Inflammatory macrophage treated with lipopolysaccharide for 4 hours (primary cell): ENCODE measurements at places on chromosomes 11 and 22.

DNA sequence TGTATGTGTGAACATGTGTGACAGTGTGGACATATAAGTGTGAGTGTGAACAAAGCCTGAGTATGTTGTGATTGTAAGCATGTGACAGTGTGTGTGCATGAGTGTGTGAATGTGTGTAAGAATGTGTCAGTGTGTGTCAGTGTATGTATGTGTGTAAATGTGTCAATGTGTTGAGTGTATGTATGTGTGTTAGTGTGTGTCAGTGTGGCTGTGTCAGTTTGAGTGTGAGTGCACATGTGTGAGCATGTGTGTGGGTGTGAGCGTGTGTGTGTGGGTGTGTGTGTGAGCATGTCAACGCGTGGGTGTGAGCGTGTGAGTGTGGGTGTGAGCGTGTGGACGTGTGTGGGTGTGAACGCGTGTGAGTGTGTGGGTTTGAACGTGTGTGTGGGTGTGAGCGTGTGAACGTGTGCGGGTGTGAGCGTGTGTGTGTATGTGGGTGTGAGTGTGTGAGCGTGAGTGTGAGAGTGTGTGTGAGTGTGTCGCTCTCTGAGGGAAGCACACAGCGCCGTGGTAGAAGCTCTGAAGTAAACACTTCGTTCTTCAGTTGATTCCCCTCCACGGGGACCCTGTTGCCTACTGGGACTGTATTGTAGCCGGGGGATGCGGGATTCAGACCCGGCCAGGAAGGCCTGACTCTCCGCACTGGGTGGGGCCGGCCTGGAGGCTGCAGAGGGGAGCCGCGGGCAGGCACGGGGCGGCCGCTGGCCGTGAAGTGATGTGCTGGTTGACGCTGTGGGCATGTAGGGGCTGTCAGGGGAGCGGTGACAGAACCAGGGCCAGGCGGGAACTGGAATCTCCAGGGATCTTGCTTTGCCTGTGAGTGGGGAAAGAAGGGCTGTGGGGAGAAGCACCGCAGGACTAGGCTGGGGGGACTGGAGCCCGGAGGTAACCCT, 21.1 kb downstream of the RPS6KA4 start:
- no peak for DNase-seq

GRCh38 chr11:34977089-34977912, 60.9 kb downstream of the PDHX start:
- peak; percentile 26 for DNase-seq

DNA sequence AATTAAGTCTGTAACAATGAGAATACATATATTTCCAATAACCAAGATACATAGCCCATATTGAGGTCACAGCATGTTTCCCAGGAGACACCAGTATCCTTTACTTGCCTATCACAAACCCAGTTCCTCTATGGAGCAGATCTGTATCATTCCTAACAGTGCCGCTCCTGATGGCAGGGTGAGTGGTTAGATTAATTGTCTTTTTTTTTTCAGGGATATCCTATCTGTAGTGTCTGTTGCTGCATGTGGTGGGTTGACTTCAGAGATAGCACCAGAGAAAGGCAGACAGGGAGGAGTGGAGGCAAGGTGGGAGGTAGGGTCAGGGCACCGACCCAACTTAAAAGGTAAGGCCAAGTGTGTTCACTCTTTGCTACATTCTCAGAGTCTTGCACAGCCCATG, 2.8 kb downstream of the MTNR1B start:
- no peak for DNase-seq

DNA sequence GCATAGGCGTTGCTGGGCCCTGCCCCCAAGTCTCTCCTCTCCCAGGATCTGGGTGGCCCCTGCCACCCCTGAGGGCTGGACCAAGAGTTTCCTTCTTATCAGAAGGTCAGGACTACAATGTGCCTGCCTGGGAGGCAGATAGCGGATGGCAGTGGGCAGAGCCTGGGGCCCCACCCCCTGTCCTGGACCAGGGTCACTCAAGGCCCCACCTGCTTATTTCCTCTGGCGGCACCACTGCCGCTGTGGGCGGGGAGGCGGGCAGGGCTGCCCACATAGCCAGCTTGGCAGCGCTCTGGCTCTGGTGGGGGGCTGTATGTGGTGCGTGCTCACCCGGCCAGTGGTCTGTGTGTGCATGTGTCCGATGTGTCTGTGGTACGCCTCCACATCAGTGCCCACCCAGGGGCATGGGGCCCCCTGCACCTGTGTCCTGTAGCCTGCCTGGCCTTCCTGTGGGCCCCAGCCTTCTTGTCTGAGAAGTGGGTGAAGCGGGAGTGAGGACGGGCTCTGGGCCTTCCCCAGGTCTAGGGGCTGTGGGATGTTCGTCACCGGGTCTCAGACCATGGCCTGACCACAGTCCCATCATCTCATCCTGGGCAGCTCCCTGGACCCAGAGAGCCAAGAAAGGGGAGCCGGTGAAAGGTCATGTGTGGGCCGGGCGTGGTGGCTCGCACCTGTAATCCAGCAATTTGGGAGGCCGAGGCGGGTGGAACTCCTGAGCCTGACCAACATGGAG, 3.0 kb downstream of the GAS2L1 start:
- no peak for DNase-seq

- DNase-seq, result no peak
Observed at GRCh38 chr11:84930863-84931262, 696.3 kb downstream of the DLG2 start.

GRCh38 chr11:64403106-64403505, 44.1 kb downstream of the RPS6KA4 start:
- DNase-seq, result no peak

- DNase-seq, result peak; percentile 82
Observed at GRCh38 chr22:19986410-19987341, 29.9 kb downstream of the ARVCF start.

GRCh38 chr11:57653163-57653562, 3.5 kb upstream of the YPEL4 start:
- no peak for DNase-seq

GRCh38 chr11:60818057-60818456, 23.9 kb upstream of the CCDC86 start:
- DNase-seq, result no peak

DNA sequence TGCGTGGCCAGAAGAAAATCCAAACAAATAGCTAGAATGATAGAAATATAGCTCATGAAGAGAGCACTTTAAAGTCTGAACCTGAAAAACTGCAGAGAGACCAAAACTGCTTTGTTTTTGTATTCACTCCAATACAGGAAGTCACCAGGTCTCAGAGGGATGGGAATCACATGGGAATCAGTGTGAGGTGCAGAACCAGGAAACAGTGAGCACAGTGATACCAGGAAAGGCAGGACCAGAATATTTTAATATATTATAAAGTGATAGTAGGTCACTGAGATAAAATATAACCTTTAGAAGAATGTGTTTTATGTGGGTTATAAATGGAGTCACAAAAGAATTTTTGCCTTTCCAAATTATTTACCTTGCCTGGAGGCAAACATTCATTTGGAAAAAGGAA, 277.3 kb downstream of the CASP12 start:
- DNase-seq, result no peak

DNA sequence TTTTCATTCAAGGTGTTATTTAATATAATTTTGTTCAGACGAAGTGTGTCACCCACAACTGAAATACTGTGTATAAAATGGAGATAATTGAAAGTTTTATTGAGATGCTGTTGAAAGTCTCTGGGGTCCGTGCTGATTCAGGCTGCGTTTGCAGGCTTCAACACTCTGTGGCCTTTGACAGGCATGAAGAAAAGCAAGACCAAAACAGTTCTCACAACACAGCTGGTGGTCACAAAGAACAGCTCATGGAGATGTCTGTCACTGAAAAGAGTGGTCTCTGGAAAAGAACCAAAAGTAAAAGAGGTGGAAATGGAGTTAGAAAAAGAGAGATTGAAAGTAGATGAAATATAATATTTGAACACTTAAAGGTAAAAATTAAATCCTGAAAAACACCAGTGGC, 9.8 kb upstream of the MPPED2 start:
- no peak for DNase-seq

DNA sequence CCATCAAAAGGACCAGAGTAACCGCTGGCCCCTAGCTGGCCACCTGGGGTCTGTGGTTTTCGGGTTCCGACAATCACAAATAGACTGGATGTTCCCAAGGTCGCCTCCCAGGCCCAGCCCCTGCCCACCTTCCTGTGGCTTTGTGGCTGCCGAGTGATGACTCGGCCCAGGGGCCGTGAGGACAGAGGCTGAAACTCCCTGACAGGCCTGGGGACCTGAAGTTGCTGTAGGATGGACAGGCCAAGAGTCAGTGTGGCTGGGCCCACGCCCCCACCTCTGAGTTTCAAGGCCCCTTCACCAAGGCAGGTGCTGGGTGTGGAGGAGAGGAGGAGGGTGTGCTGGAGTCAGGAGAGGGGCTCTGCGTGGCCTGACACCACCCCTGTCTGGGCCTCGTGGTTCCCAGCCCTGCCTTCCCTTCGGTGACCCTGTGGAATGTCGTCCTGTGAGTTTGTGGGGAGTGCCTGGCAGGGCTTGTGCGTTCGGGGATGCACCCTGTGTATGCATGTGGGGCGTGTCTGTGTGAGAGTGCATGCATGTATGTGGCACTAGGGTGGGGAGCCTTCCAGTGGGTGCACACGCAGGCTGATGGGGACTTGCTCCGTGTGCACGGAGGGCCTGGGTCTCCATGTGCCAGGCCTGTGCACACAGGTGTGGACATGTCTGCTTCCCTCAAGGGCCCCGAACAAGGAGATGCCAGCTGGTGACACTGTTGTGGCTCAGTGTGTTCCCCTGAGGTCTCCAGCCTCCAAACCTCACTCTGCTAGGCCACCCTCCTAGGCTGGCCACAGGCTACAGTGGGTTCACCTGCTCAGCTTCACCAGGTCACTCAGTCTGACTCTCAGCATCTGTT, 8.4 kb upstream of the MGAT3 start:
- DNase-seq, result no peak

DNA sequence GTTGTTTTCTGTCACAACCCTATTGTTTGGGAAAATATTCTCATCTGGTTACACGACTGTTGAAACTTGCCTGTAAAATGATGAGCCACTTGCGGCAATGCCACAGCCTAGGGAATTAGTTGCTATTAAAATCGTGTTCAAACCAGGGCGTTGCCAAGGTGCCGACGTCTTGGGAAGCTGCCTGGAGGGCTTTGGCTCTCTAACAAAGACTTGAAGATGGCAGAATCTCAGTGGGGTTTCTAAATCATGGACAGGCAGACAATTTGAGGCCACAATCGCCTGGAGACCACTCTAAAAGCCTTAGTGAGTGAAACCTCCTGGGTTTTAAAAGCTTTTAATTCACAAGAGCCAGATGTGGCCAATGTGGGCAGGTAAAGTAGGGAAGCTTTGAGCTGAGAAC, 117.2 kb upstream of the BMAL1 start:
- DNase-seq, result no peak

- DNase-seq, result peak; percentile 38
Observed at GRCh38 chr11:1564535-1565172, 7.4 kb downstream of the DUSP8 start.

GRCh38 chr11:31340903-31341572, 28.5 kb downstream of the DCDC1 start:
- DNase-seq, result peak; percentile 9

DNA sequence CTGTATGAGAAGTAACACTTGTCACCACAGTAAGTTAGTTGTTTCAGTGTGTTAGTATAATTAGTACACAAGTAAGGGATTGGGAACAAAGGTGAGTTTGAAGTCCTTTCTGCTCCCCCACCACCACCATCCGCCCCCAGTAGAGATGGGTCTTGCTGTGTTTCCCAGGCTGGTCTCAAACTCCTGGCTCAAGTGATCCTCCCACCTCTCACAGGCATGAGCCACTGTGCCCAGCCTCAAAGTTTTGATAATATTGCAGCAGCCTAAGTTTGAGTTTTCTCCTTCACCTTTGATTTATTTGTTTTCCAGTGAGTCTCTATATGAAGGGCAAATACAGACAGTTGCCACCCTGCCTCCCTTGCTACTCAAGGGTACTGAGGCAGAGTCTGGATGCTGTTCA, 23.7 kb upstream of the GRK2 start:
- no peak for DNase-seq

DNA sequence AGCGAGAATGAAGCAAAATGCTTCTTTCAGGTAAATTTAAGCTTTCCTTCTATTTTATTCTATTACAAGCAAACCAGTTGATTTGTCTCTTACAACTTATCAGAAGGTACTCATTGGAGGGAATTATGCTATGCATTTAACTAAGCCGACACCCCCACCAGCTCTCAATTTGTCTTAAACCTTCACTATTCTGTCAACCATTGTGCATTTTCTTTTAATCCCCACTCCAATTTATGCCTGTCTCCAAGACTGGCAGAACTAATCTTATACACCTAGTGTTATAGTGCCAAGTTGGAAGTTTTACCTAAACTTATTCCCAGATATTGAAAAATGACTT, 12.5 kb downstream of the TAF1D start:
- DNase-seq, result no peak

GRCh38 chr22:18966748-18967147, 30.7 kb upstream of the PRODH start:
- DNase-seq, result no peak

DNA sequence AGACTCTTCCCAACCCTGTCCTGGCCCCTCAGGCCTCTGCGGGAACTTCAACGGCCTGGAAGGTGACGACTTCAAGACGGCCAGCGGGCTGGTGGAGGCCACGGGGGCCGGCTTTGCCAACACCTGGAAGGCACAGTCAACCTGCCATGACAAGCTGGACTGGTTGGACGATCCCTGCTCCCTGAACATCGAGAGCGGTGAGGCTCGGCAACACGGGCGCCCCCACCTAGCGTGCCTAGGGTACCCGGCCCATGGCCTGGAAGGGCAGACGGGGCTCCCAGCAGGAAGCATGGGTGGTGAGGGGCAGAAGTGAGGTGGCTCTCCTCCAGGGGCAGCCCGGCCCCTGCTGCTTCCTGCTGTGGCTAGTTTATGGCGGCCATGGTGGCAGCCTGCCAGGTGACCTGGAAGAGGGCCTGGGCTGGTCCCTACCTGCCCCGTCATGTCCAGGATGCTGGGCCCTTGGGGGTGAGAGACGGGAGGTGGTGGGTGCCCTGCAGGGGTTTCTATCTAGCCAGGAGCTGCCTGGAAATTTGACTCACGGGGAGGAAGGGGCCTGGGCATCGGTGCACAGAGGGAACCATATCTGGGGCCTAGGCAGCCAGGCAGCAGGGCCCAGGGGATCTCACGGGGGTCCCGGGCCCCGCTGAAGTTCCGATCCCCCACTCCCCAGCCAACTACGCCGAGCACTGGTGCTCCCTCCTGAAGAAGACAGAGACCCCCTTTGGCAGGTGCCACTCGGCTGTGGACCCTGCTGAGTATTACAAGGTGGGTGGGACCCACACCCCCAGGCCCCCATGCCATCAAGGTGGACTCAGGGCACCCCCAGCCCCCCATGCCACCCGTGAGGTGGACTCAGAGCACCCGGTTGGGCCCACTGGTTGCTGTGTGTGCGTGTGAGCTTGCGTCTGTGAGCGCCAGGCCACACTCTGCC, 9.2 kb downstream of the MUC2 start:
- no peak for DNase-seq

DNA sequence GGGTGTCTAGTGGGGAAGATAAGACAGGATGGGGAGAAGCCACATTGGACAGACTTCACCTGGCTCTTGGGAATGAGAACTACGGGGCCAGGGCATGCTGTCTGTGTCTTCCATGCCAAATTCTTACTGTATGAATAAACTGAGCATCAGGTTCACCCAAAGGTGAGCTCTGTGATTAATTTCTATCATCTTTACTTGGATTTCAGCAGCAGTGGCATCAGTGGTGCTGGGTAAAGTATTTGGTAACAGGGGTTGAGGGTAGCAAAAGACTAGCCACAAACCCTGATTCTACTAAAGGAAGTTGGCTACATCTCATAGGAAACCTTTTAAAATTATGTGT, 38.8 kb downstream of the IRAG1 start:
- no peak for DNase-seq
